NCI-H82 (cell line): ENCODE measurements at places on chromosomes 5 and 9.

DNA sequence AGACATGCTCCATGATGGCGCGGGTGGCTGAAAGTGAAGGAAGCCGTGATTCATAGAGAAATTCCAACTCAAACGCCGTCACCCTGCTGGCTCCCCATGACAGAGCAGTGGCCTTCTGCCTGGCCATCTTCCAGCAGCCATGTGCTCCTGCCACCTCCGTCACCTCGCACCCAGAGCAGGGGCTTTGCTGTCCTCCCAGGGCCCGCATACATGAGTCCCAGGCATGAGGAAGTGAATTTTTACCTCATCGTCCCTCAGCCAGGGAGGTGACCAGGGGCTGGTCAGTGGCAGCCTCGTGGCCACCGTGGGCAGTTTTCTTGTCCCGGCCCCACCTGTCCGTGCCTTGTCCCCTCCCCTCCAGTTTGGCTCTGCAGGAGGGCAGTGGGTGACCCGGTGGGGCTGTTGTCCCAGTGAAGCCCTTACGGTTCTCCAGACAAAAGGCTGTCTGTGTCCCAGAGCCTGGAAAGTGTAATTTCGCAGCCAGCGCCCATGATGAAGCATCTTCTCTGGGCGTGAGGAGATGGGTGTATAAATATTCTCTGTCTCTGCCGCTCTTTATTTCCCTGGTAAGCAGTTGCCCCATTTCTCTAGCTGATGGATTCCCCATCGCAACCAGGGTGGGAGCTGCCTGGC lies 124.0 kb upstream of the LMX1B start:
- no peak for DNase-seq

DNA sequence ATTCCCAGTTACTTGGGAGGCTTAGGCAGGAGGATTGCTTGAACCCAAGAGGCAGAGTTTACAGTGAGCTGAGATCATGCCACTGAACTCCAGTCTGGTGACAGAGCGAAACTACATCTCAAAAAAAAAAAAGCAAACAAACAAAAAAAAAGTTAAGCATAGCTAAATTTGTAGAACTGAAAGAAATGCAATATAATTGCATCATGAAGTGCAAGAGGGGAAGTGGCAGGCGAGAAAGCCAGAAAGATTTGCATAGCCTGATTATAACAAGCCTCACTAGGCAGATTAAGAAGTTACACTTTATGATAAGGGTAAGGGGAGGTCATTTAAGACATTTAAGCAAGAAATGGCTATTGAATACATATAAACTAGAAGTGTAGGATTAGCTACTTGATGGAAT lies 187.1 kb downstream of the EDIL3 start:
- DNase-seq = no peak

DNA sequence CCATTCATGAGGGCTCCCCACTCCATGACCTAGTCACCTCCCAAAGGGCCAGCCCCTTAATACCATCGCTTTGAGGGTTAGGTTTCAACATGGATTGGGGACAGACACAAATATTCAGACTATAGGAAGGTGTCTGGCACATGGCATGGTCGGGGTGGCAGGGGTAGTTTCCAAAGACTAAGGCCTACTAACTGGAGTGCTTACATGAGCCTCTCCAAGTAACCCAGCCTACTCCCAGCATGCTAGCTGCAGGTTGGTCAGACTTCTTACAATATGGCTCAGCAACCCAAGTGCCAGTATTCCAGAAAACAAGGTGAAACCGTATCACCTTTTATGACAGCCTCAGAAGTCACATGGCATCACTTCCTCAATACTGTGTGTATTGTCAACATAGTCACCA lies 19.9 kb upstream of the OTULINL start:
- no peak for DNase-seq

DNA sequence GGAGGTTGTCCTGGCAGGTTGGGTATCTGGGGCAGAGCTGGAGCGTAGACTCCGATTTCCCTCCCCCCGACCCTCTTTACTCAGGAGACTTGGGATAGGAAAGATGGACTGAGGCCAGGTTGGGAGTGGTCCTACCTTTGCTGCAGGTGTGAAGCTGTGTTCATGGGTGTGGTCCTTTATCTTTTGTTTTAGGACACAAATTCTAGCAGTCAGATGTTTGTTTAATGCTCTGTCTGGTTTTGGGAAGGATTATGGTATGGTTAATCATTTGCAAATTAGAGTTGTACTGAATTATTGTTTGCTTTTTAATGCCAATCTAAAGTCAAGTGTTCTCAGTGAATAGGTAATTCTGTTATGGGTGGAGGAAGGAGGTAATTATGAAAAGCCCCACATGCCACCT lies 14.1 kb upstream of the FAM120AOS start:
- DNase-seq = no peak

DNA sequence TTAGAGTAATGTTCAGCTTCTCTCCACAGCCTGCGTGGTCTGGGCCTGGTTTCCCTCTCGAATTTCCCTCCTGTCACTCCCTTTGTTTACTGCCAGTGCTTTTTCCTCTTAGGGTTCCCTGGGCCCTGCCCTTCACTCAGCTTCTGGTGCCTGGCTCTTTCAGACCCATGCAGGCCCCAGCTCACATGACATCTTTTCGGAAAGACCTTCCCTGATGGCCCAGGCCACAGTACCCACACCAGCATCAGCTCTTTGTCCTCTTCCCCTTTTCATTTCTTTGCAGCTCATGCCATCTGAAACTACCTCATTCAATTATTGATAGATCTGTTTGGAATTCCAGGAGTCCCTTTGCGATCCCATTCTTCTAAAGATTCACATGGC lies 68.1 kb upstream of the ABL1 start:
- DNase-seq = no peak

DNA sequence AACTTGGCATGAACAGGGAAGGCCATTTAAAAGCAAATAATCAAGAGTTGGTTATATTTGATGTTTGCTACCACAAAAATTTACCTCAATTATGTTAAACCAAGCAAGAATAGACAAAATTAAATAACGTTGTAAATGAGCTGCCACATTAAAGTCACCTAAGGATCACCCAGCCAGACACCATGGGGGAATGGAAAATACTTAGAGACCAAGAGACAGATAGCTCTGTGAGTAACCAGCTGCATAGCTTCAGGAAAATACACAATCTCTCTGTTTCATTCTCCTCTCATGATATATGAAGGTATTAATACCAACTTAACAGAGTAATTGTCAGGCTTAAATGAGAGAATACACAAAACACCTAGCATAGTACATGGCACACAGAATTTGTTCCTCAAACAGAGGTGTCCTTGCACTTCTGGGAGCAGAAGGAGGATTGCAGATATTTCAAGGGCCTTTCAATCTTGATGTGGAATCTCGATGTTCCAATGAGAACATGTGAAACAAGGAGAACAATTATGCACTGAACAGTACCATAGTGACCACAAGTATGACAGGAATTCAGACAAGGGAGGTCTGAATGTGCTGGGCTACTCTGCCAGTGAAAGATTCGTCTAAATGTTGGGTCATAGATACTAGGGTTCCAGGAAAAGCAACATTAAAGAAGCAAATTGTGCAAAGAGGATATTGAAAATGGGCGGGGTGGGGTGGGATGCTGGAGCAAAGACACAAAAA lies 18.6 kb downstream of the JAKMIP2 start:
- DNase-seq = no peak

DNA sequence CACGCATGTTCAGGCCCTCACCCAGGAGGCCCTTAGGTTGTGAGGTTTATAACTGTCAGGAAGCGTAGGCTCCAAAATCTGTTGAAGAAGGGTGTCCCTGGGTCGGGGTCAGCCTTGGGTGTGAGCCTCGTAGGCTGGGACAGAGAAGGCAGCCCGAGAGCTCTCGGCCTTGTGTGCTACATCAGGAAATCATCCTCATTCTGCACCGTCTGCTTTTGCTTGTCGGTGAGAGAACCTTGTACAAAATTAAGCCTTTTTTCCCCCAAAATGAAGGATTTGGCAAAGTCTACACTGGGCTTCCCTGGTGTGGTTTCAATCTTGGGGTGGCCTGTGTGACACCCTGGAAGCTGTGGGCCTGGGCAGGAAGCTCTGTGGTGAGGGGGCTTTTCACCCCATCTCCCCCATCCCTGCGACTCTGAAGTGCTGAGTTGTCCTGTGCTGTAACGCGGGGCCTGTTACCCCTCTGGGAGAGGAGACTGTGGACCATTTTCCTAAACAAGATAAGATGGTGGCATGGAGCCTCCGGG lies 55.3 kb downstream of the AHRR start:
- DNase-seq = no peak

GRCh38 chr9:83596899-83597504 lies 25.9 kb upstream of the IDNK start:
- DNase-seq = peak; percentile 70

GRCh38 chr5:146897061-146897460 lies 18.5 kb upstream of the PPP2R2B start:
- DNase-seq = no peak

GRCh38 chr5:136679233-136679632 lies 313.9 kb upstream of the TRPC7 start:
- no peak for DNase-seq

- peak; percentile 21 for DNase-seq
These were observed 14.4 kb upstream of the GRXCR2 start for GRCh38 chr5:145887217-145887616.

DNA sequence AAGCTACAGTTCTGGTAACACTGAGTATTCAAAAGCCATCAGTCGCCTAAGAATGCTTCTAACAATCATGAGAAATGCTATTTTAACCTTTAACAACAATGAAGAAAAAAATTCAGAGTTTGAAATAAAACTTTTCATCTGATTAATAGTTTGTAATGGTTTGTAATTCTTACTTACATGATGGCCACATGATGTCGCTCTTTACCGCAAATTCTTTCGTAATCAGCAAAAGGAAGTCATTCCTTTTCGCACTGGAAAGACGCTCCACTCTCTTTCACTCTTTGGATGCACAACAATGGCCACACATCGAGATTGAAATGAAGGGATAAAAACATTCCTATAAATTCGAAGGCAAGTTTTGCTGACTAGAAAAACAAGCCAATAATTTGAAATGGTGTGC lies at the start of gene PCDHA7:
Gene PCDHA7 (plus strand): TSS at position 277 of the 400 bp plus-strand sequence. CDS start 115 bp downstream, at position 392.
- peak; percentile 1 for DNase-seq

GRCh38 chr5:16493261-16493660 lies 27.7 kb upstream of the ZNF622 start:
- no peak for DNase-seq

GRCh38 chr5:59782856-59783255 lies 110.7 kb downstream of the PDE4D start:
- no peak for DNase-seq

GRCh38 chr9:70165006-70165602 lies 93.7 kb upstream of the SMC5 start:
- DNase-seq = peak; percentile 72

DNA sequence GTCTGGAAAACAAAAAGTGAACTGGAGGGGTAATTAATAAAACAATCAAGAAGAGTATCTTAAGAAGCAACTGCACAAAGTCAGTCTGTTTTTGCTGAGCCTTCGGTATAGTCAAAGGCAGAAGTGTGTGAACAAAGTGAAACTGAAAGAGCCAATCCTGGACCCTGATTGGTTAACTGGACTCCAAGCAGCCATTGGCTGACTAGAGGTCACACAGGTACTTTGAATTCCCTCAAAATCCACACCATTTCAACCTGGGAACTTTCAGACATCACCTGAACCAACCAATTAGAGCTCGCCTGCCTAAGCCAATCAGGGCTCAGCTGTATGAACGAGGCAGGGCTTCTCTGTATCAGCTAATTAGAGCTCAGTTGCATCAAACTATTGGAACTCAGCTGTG lies 286.7 kb downstream of the TLE4 start:
- DNase-seq = no peak

GRCh38 chr9:98838155-98838867 lies 30.8 kb downstream of the GALNT12 start:
- peak; percentile 43 for DNase-seq

- no peak for DNase-seq
These were observed 110.9 kb downstream of the MACIR start for GRCh38 chr5:103369125-103370120.

DNA sequence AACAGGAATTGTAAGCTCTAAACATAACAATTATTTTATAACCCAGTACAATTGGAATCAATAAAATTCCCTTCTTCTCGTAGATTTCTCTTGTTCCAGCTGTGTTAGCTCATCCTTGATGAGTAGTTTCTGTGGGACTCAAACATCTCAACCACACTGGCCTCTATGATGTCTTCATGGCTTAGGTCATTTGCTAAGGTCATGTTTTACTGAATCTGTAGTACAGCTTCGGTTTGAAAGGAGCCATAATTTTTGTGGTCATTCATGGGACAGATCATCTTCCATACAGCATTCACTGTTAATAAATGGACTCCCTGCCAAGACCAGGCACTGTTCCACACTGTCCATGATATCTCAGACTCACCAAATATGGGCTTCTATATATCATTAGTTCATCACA lies 369.0 kb upstream of the RFX3 start:
- no peak for DNase-seq

DNA sequence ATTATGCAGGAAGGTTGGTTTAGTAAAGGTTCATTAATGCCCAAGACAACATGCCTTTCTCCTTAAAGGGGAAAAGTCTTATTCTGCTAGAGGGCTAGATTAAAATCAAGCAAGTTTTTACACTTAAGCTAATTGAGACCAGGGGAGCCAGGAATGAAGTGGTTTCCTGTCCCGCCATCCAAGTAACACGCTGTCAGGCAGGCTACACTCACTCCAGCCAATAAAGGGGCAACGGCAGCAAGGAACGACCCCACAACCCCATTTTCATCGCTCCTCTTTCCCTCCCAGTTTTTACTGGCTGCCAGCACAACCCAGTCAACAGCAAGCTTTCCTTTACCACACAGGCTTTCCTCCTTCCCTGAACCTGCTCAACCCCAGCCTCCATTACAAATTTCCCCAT lies 225.1 kb downstream of the DCP2 start:
- peak; percentile 62 for DNase-seq

- DNase-seq = no peak
These were observed 47.0 kb upstream of the HOMER1 start for GRCh38 chr5:79560771-79561524.

DNA sequence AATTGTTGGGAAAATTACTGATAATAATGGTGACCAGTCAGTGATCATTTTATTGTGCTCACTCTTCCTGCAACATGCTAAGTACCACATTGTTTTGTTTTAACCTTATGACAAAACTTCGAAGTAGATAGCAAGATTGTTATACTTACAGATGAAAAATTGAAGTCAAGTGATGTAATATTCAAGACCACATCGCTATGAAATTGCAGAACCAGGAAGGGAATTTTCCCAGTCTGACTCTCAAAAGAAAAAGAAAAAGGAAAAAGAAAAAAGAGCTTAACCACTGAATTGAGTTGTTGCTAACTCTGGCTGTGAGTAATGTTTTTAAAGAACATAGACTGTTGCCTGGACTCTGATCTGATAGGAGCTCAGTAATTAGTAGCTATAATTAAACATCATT lies 170.6 kb upstream of the HAPLN1 start:
- DNase-seq = no peak

DNA sequence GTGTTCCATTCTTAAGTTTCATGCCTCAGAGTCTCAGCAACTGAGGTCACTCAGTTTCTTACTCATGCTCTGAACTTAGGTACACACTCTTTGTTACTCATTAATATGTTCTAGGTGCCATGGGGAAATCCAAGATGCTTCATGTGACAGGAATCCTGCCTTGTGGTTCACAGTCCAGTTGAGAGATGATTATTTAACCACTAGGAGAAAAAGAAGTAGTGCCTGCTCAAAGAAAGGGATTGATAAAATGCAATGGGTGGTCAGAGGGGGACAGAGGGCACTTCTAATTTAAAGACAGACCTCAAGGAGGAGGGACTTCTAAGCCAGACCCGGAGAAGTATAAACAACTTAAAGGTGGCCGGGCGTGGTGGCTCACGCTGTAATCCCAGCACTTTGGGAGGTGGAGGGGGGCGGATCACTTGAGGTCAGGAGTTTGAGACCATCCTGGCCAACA lies 69.0 kb downstream of the UGCG start:
- no peak for DNase-seq

GRCh38 chr9:81530310-81530810 lies 159.0 kb downstream of the TLE1 start:
- no peak for DNase-seq

- no peak for DNase-seq
These were observed 526 bp downstream of the CLIC3 start for GRCh38 chr9:136995772-136996311.
